CD4-positive, alpha-beta T cell treated with Interferon alpha-2 for 1 hour (primary cell): ENCODE measurements at places on chromosomes 6 and 20.

DNA sequence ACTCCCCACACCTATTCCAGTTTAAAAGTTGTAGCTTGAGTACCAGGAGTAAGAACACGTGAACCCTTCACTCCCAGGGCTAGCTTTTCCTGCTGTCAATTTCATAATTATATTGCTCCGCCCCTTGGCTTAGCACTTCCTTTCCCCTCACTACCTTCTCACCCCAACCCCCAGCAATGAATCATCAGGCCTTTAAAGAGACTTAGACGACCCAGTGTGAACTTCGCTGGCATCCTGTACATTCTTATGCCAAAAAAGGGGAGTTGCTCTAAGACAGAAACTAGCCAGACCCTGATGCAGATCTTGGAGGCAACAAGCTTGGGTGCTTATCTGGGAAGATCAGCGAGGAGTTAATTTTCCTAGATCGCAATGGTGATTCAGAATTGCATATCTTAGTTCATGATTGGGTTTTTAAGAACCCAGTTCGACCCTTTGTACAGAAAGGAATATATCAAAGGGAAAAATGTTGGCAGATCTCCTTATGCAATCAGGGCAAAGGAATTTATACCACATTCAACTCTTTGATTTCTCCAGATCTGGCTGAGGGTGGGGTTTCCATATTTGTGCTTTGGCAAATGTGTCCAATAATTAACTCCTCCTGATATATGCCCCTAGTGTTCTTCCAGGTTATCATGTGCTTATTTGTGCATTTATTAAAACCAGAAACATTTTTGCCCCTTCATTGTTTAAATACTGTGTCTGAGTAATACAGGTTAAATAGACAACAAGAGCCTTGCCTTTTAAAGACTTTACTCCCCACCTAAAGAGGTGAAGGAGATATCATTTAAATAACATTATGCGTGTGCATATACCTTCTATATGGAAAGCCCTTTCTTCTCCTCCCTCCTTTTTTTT lies 8.1 kb upstream of the ATXN1 start:
- DNase-seq: peak; percentile 70

GRCh38 chr6:14165091-14165490 lies 47.5 kb downstream of the CD83 start:
- no peak for DNase-seq

- DNase-seq: peak; percentile 10
Observed at GRCh38 chr6:45741437-45742171, 274.1 kb downstream of the CLIC5 start.

- no peak for DNase-seq
Observed at GRCh38 chr6:111013144-111013915, 31.5 kb downstream of the RPF2 start.

DNA sequence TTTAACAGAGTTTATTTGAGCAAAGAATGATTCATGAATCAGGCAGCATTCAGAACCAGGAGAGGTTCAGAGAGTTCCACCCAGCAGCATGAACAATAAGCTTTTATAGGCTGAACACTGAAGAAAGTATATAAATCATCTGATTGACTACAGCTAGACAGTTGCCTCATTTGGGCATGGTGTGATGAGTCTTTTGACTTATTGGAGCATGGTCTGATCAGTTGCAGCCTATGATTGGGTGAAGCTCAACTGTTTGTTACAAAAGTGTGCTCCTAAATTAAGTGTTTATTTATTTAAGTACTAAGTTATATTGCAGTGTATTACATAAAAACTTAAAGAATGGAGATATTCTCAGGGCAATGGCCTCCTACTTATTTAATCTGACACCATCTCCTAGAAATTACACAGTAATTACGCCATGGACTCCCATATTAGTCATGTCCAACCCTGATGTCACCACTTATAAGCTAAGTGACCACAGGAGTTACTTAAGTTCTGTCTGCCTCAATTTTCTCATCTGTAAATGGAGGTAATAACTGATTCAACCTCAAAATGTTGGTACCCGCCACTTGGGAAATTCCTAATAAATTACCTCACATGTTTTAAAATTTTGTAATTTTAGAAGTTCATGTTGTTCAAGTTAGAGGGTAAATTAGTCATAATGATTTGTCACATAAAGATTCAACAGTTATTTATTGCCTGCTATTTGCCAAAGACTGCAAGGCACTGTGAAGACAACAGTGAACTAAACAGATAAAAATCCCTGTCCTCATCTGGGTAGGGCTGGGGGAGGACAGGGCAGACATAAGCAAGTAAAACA lies 15.2 kb upstream of the ROS1 start:
- DNase-seq: no peak

GRCh38 chr6:156587751-156588301 lies 189.4 kb upstream of the ARID1B start:
- DNase-seq: no peak

DNA sequence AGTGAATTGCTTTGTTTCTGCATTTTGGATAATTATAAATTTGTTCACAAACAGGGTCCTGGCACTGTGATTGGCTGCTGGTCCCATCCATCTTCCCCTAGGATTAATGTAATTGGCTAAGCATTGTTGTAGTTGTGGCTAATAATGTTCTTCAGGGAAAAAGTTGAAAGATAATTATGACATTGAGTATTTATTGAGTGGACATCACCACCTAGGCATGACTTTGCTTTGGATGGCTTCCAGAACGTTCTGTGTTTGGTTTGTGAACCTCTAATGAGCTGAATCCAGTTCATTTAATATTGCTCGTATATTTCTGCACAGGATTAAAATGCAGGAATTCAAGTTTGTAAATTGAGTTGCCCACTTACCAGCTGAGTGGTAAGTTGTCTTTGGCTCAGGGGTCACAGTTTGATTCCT lies 55.1 kb downstream of the ARID1B start:
- DNase-seq: no peak

DNA sequence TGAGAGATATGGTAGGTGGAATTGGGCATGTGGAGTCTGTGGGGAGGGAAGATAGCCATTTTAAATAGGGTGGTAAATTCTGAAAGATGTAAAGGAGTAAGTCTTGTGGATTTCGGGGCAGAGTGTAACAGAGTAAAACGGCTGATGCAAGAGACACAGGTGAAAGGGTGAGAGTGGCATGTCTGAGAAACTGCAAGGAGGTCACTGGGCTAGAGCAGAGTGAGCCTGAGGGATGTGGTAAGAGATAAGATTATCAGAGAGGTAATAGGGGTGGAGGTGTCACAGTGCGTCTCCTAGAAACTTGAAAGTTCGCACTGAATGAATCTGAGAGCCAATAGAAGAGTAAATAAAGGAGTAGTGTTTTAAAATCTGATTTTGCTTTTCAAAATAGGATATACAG lies 308.1 kb downstream of the EPM2A start:
- DNase-seq: no peak

DNA sequence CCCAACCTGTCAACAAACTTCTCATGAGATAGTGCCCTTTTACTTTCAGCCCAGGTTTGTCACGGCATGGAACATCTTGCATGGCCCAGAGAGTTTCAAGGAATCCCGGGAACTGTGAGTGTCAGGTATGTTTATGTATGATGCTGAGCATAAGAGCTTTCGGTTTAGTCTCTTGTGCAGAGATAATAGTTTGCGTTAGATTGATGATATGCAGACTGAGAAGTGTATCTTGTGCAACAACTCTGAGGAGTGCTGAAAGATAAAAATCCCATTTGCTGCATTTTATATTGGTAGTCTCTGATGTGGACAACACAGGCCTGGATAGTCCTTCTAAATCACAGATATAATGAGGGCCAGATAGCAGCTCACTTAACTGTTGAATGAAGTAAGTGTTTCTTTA lies 99.0 kb downstream of the TBX18 start:
- DNase-seq: no peak

DNA sequence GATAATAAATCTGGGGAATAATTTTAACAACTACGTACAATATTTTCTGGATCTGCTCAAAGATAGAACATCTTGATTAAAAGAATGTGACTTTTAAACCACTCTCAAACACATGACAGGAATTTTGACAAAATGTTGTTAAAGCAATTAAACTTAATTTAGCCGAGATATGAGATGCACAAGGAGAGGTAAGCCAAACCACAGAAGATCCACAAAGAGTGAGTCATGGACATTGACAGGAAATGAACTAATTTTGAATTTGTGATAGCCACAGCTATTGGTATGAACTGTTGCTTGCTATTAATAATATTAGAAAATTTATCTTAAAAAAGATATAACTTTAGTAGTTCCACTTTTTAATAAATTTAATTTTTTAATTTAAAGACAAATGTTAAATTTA lies 27.8 kb upstream of the VGLL2 start:
- DNase-seq: no peak

DNA sequence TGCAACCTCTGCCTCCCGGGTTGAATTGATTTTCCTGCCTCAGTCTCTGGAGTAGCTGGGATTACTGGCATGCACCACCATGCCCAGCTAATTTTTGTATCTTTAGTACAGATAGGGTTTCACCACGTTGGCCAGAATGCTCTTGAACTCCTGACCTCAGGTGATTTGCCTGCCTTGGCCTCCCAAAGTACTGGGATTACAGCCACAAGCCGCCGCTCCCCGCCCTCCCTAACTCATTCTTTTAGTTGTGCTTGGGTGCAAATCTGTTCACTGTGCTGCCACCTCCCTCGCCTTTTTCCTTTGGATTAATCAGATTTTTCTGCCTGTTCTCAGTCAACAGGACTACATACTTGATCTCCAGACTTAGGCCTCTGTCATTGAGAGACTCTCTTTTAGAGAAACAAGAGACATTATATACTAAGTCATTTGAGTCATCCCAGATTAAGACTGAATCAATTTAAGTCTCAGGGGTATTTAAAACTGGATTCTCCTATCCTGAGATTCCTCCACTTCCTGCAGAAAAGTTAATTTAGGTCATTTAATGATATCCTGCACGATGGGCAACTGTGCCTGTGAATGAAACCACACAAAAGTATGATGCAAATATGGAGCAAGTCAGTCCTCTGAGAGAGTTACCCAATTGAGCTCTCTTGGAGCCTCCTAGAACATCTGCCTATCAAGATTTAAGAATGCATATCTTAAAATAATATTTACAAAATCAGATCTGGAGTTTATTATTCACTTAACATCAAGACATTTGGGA lies 136.1 kb upstream of the THEMIS start:
- DNase-seq: no peak

DNA sequence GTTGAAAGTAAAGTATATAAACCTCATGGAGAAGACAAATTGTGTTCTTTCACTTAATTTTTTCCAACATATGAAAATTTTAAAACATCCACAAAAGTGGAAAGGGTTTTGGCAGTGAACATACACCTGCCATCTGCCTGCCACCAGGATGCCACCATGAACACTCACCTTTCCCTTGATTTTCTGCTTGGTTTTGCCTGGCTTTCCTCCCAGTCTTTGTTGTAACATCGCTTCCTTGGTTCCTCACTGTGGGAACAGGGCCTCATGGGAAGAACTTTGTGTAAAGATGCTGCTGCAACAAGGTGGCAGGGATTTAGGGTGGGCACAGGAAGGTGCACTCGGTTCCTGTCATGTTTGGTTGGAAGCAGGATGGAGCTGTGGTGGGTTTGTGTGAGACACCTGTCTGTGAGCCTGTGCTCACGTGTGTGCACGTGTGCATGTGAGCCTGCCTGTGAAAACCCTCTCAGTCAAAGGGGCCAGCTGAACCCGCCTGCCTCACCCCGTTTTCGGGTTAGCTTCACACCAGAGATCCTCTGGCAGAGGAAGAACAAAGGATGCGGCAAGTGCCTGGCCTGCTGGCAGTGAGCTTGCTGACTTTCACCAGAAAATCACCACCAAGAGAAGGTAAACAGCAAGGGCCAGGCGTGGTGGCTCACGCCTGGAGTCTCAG lies 11.0 kb upstream of the RBM38 start:
- no peak for DNase-seq

DNA sequence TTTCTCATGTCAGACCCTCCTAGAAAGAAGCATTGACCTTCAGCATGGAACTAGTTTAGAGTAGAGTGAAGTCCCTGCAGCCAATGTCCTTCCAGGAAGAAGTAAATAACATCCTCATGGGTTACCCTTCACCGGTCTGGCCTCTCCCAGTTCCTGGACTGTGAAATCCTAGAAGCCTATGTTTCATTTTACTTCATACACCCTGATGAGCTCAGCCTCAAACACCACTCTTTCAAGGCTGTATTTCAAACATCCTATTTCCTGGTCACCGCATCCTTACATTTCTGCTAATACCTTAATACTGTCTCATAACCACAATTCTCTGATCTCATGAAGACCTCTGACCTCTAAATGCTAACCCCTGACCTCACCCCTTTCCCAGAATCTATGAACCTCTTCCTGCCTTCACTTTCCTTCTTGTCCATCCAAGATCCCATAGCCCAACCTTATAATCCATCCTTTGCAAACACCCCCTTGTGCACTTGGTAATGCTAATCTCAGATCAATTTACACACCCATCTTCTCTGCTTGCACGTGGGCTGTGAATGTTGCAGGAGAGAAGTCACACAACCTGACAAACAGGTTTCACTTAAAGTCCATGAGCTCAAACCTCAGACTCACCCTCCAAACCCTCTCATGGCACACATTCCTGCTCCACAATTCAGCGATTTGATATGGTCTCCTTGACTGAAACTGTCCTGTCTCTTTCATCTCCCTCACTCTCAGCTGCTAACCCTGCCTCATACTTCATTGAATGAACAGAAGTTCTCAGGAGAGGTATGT lies 30.2 kb downstream of the SLC2A10 start:
- no peak for DNase-seq

- DNase-seq: peak; percentile 67
Observed at GRCh38 chr6:32954986-32955802, 2.3 kb upstream of the HLA-DMA start.

DNA sequence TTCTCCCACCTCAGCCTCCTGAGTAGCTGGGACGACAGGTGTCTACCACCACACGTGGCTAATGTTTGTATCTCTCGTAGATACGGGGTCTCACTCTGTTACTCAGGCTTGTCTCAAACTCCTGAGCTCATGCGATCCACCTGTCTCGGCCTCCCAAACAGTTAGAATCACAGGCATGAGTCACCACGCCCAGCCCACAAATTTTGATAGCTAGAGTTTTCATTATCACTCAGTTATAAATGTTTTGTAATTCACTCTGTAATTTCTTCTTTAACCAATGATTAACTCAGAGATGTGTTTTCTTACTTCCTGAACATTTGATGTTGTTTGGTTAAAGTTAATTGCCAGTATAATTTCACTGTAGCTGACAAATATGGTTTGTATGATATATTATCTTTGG lies 249.3 kb downstream of the SMOC2 start:
- DNase-seq: no peak

- DNase-seq: no peak
Observed at GRCh38 chr6:81636930-81637568, 115.4 kb downstream of the TENT5A start.

DNA sequence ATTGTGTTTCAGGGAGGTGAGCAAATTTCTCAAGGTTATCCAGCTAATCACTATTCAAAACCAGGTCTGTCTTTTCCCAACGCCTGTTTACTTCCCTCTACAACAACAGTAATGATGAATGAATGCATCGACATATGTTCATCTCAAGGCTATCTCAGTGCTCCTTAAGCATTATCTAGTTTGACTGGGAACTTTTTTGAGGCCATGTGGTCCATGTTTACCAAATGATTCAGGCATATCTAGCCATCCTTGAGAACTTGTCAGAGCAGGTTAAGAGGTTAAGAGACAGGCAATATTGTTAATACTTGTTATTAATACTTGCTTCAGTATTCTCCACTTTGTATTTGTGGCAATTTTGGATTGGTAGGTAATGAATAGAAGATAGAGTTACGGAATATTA lies 1038.4 kb upstream of the FLRT3 start:
- no peak for DNase-seq

- DNase-seq: peak; percentile 44
Observed at GRCh38 chr6:104771258-104771832, 88.4 kb downstream of the HACE1 start.
